ENCODE measurements at places on chromosomes 11 and 22.

DNA sequence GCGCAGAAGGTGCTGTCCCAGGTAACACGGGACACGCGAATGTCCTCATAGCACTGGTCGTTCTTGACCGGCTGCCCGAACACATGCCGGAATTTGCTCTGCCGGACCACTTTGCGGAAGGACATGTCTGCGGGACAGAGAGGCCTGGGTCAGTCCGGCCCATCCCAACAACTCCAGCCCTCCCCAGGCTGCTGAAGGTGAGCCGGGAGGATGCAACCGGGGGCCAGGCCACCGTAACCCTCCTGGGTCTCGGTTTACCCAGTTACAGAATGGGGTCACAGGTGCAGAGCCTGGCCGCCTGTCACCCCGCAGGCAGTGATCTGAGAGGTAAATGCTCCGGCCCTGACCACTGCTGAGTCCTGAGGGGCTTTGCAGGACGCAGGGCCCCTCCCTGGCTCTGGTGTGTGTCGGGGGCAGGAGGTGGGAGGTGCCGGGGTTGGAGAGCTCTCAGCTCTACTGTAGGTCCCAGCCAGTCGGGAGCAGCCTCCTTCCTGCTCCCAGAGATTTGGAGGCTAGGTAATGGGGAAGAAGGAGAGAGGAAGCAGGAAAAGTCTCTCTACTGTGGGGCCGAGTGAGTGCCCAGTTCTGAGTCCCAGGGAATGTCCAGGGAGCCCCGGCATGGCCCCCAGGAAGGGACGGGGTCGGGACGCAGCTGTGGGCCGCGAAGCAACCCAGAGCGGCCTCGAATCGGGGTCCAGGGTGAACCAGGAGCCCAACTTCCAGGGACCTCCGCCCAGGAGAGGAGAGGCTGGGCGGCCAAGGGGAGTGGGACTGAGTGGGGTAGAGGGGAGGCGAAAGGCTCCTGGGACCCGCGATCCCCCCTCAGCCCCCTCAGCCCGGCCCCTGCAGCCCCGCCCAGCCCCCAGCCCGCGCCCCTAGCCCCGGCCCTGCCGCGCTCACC, 522 bp downstream of the CORO1B start:
- DNase-seq = no peak

- DNase-seq = no peak
Observed at GRCh38 chr11:134342572-134343340, 11.0 kb downstream of the GLB1L2 start.

DNA sequence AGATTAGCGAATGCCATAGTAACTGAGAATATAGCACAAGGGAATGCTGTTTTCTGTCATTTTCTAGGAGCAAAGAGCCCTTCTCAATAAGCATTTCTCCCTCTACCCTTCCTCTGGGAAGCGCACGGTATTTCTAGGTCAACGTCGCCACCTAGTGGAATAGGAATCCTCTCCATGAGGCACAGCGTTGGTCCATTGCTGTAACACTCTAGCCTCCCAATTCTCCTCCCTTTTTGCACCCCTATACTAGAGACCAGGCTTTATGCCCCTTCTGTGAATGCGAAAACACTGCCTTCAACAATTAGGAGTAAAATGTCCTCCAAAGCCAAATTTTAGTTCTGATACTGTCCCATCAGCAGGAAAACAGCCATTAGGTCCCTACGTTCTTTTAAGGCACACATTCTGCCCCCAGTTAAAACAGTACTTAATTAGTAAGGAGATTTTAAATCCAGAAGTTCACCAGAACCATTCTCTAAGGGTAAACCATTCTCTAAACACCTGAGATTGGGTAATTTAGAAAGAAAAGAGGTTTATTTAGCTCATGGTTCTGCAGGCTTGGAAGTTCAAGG, 12.8 kb upstream of the HYLS1 start:
- peak; percentile 72 for DNase-seq

DNA sequence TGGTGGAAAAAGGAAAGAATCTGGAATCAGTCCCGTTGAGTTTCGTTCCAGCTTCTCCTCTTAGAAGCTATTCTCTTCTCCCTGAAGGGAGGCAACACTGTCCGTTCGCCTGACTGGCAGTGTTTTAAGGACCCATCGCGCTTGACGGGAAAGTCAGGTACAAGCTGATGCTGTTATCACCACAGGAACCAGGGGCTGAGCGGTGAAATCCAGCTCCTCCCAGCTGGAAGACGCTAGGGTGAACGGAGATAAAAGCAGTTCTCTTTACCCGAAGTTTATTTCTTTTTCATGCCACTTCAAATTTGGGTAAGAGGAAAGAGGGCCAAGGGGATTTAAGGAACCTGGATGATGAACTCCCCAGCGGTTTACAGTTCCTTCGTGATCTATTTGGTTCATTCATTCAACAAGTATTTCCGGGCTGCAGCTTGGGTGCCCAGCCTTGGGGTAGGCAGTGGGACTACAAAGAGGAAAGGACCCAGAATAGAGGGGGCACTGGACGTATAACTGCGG, 551 bp upstream of the DEUP1 start:
- DNase-seq = no peak

- DNase-seq = no peak
Observed at GRCh38 chr11:32830796-32831195, 1.1 kb downstream of the PRRG4 start.

- no peak for DNase-seq
Observed at GRCh38 chr11:127027789-127028188, 27.2 kb upstream of the KIRREL3 start.

GRCh38 chr22:45776313-45776585, 104.6 kb downstream of the ATXN10 start:
- DNase-seq = no peak

GRCh38 chr11:95092549-95093324, 3.1 kb downstream of the ENDOD1 start:
- DNase-seq = peak; percentile 56

- DNase-seq = no peak
Observed at GRCh38 chr22:44764373-44764772, 12.0 kb downstream of the ARHGAP8 start.

GRCh38 chr22:43094085-43094484, 4.9 kb upstream of the TTLL1 start:
- peak; percentile 30 for DNase-seq

DNA sequence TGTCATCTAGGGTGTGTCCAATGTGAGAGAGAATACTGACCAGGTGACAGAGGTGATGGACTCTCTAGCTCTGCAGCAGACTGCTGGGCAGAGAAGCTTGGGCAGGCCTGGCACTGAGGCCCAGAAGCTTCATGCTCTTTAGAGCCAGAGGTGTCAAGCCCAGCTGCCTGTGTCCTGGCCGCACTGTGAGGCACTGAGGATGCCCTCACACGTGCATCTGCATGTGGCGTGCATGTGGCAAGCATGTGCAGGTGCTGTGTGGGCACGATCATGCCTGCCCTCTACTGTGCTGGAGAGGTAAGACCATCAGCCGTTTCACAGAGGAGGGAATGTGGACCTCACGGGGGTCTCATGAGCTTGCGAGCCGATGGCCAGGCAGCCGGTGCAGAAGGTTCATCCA, 15.8 kb upstream of the TXNRD2 start:
- DNase-seq = no peak

GRCh38 chr11:114819028-114819427, 140.7 kb downstream of the NXPE2 start:
- no peak for DNase-seq

- no peak for DNase-seq
Observed at GRCh38 chr11:112185883-112186282, 10.6 kb downstream of the BCO2 start.

- DNase-seq = no peak
Observed at GRCh38 chr11:128116885-128117284, 470.5 kb downstream of the ETS1 start.

DNA sequence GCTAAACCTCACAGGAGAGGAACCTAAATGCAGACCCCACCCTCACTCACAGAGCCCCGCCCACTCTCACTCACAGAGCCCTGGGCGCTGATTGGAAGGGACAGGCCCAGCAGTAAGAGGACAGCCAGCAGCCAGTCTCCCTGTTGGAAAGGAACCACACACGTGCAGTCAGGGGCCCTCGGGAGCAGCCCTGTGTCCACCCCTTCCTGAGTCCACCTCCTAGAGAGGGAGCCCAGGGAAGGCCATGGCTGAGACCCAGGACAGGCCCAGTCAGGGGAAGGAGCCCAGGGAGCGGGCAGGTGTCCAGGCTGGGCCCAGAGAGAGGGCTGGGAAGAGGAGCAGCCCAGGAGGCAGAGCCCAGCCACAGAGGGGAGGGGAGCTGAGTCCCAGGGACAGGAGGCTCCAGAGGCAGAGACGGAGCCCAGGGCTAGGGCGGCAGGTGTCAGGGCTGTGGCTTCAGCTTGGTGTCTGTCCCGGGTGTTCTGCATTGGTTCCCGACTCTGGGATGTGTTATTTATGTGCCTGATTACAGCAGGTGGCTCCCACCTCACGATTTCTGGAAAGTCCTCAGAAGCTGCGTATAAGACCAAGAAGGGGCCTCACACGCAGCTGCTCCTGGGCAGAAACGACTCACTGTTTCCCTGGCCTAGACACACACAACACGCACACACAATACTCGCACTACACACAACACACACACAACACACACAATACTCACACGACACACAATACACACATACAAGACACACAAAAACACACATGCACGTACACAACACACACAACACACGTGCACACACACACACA, 9.0 kb upstream of the APOBEC3H start:
- no peak for DNase-seq

DNA sequence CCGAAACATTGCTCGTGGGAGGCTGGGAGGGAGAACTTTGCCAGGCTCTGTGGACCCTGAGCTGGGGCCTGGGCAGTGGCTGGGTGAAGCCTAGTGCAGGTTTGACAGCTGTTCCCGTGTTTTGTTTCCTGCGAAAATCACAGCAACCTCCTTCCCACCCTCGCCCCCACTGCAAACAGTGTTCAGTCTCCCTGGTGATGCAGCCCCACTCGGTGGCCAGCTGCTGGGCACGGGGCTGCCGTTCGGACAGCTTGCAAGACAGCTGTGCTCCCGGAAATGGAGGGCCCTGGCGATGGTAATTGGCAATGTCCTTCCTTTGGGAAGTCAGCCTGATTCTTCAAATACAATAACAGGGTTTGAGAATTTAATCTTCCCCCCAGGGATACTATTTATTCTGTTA, 10.4 kb upstream of the GAL start:
- DNase-seq = no peak

DNA sequence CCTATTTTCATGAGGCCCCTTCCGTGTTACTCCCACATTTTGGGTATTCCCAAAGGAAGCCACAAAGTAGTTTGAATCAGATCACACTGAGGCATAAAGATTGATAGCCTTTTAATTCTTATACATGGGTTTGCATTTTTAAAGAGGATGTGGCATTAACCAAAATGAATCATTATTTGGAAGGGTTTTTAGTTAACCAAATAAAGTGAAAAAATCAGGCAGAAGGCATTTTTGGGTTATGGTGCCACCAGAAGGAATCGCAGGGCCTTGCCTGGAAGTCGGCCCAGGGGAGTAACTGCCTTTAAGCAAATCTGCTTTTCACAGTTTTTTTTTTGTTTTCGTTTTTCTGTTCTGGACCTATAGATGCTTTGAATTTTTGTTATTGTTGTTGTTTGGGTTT, 55.4 kb downstream of the HSD17B12 start:
- peak; percentile 63 for DNase-seq

DNA sequence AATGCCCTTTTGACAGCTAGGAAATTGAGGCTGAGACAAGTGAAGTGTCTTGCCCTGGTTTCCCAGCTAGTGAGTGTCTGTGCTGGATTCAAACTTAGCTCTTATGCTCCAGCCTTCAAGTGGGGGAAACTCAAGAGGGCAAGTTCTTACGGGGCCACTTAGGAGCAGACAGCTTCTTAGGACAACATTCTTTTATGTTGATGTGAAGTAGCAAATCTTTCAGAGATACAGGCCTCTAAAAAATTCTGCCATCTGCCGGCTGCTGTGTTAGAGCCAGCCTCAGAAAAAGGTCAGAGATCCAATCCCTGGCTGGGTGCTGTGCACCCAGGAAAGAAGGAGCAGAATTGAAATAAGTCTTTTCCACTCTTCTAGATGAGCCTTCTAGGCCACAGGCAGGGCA, 26.6 kb downstream of the TIMP3 start:
- no peak for DNase-seq

DNA sequence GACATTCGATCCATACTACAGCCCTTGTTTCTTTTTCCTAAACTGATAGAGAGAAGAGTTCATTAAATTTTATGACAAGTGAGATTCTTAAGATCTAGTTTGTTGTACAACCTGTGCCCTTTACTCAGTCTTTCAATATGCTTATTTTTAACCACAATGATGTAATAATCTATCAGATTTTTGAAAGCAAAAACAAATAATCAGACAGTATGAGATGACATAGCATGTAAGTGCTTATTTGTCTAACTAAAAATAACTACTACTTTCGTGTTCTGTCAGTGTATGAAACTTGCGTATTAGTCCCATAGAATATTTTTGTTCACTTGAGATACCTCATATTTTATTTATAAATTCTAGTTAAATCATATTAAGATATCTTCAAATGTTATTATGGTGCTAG, 33.2 kb downstream of the RAB39A start:
- no peak for DNase-seq

DNA sequence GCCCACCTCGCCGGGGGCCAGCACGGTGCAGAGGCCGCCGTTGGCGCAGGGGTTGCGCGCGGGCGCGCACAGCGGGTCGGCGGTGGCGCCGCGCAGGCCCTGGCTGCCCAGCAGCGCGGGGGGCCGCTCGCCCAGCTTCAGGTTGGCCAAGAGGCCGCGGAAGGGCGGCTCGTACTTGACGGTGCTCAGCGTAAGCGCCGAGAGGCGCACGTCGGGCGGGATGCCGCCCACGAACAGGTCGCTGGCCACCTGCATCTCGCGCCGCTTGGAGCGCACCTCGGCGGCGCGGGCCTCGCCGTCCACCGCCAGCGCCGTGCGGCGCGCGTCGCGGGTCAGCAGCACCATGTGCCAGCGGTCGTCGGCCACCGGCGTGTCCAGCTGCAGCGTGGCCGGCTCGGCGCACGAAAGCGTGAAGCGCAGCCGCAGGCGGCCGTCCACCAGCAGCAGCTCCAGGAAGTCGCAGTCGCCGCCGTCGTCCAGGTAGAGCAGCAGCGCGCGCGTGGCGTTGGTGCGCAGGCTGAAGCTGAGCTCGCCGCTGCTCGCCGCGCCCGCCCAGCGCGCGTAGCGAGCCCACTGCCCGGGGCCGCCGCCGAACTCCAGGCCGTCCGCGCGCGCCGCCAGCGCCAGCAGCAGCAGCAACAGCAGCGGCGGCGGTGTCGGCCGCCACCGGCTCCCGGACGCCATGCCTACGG, 9.8 kb downstream of the NRXN2 start:
- DNase-seq = no peak

GRCh38 chr11:33413301-33413700, 156.1 kb downstream of the HIPK3 start:
- DNase-seq = peak; percentile 19

DNA sequence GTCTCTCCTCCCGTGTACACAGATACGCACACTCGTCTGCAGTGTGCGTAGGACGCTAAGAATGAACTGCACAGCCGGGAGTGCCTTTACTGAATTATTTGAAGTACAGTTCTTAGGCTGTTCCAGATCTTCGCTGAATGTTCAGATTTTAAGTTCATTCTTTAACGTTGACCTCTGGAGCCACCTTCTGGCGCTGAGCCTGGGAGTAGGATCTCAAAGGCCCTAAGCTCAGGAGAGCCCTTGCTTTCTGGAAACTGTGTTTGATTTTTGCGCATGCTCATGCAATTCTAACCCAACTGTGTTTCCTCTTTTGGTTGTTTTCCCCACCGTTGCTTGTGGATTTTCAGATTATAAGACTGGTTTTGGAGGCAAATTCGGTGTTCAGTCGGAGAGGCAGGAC, 22.8 kb downstream of the CTTN start:
- no peak for DNase-seq

- DNase-seq = no peak
Observed at GRCh38 chr22:19760951-19761724, 560 bp downstream of the TBX1 start.

GRCh38 chr11:114110952-114111947, 51.7 kb downstream of the ZBTB16 start:
- DNase-seq = no peak

- DNase-seq = no peak
Observed at GRCh38 chr11:33598426-33599069, 102.1 kb downstream of the C11orf91 start.
